ENCODE measurements at places on chromosomes 1 and 21.
A peak's percentile ranks its signal among the peaks of the same experiment; 100 is the strongest.

DNA sequence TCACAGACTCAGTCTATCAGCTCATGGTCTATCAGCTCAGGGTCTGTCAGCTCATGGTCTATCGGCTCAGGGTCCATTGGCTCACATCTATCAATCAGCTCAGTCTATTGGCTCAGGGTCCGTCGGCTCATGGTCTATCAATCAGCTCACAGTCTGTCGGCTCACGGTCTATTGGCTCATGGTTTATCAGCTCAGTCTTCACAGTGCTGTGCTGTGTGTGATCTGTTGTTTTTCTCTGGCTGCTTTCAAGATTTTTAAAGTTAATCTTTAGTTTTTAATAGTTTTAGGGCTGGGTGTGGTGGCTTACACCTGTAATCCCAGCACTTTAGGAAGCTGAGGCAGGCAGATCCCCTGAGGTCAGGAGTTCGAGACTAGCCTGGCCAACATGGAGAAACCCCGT is 14.4 kb downstream of the C1orf159 start:
- no peak for DNase-seq

DNA sequence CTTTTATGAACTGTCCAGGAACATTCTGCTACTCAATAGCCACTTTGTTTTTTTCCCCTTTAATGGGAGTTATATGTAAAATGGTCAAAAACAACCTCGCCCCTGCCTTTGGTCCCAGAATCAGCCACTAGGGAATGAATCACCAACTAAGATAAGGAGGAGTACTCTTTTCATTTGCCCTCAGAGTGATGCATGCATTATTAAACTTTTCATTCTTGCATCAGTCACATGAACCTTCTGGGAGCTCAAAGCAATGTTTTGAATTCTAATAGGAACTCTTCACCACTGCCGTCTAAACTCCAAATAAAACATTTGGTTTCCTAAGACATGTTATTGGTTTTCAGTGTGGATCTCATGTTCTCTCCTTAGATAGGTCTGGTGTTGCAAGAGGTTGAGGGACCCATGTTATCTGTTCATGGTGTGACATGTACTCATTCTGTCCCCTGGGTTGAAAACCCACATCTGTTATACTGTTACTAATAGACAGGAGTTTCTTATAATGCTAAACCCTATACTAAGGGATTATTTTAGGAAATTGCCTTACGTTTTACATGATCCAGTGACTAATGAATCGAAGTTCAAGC is 17.8 kb upstream of the HSD17B7 start:
- no peak for DNase-seq

DNA sequence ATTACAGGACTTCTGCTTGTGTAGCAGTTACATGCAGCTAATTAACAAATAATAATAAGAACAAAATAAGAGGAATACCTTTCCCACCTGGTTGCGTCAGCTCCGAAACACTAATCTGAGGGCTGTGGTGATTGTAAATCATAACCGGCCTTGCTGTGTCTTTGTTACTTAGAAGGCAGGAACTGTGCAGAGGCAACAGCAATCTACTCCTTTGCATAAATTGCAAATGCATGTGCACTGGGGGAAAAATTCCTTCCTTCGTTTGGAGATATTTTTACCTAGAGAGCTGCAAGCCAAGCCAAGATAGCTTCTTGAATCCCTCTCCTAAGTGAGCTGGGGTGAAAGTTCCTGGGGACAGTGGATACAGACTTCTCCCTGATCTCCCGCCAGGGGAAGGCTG is 46.0 kb downstream of the NKAIN1 start:
- no peak for DNase-seq

- DNase-seq: no peak
Observed at GRCh38 chr1:234908571-234908970, 220.1 kb downstream of the TOMM20 start.

DNA sequence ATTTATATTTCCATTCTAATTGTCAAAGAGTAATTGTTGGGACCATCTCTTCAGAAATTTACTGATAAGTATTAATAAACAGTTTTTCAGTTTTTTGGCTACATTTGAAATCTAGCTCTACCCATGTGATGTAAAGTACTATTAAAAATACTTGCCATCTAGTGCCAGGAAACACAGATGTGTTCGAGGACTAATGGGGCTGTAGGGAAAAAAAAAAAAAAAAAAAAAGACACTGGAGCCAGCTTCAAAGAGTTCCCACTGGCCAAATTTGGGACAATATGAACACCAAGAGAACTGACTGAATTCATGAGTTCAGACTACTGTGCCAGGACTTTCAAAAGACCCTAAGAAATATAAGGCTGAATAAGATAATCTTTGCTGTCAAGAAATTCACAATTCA is 65.2 kb upstream of the GFI1 start:
- no peak for DNase-seq

GRCh38 chr1:208874915-208875314 is 630.7 kb upstream of the PLXNA2 start:
- no peak for DNase-seq

DNA sequence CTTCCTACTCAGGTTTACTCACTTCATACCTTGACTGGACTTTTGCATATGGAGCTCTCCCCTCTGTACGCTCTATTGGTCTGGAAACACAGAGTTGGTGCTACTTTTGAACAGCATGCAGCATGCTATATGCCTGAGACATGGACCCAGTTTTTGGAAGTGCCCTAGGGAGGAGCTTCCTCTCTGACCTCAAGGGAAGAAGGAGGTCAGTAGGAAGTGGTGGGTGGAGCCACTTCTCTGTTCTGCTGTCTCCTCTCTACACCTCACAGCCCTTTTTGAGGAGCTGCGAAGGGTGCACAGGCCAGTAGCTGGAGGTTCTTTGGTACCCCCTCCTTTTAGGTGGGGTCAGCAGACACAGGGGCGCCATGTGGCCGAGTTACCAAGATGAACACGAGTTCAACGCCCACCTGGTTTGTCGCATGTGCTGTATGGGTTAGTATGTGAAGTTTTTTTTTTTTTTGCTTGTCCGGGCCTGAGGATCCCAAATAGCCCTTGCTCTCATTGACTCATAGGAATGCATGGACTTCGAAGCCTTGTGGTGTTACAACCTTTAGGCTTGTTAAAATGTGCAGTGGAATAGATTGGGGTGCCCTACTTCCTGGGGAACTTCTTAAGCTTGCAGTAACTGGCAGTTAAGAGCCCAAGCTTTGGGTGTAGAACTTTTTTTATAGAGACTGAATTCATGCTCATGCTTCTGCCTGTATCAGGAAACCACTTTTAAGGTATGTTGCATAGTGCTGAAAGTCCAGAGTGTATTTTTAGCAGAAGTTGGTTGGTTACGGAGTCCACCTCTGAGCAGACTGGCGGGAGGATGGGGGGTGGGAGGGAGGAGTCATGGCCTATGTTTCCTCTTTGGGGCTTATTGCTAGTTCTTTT is 10.7 kb downstream of the MACF1 start:
- DNase-seq: no peak

- no peak for DNase-seq
Observed at GRCh38 chr1:91499904-91500755, 521 bp upstream of the CDC7 start.

DNA sequence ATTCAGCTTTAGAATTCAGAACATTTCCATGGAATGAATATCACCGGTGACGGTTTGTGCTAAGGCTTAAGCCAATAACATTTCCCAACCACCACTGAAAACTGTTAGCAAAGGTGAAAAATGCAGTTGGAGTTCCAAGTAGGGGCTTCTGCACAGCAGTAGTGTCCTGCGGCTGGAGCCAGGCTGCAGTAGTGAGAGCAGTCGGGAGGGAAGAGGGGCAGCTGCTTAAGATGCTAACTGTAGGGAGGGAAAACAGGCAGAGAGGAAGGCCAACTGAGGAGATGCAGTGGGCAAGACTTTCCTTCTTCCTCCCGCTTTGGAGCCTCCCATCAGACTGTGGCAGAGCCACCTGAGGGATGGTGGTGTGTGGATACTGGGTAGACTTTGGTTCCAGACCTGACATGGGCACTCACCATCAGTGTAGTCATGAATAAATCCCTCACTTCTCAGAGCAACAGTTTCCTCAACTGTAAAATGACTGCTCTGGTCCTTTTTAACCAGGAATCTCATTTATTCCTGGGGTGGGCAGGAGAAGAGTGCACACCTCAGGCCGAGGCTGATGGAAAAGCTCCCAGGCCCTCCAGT is 3.2 kb downstream of the F3 start:
- no peak for DNase-seq

- DNase-seq: no peak
Observed at GRCh38 chr1:32868806-32869455, 1.8 kb downstream of the FNDC5 start.

DNA sequence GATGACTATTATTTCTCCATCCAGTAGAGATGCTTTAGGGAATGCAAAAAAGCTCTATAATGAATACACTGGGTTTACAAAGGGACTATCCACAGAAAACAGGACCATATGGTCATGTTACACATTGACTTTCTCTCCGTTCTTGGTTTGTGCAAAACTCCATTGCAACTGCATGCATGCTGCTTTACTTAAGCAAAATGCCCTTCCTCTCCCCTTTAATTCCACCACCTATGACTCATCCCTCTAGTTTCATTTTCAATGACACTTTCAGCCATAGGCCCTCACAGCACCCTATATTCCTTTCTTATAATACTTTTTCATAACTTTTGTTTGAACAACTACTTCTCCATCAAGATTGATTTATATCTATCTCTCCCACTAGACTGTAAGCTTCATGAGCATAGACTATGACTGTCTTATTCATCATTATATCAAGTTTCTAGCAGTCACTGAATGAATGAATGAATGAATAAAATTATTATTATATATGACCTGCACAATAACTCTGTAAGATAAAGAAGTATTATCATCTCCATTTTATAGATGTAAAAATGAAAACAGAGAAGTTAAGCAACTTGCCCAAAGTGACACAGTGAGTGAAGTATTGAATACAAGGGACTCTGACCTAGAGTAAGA is 248.9 kb downstream of the PLPP3 start:
- DNase-seq: no peak

DNA sequence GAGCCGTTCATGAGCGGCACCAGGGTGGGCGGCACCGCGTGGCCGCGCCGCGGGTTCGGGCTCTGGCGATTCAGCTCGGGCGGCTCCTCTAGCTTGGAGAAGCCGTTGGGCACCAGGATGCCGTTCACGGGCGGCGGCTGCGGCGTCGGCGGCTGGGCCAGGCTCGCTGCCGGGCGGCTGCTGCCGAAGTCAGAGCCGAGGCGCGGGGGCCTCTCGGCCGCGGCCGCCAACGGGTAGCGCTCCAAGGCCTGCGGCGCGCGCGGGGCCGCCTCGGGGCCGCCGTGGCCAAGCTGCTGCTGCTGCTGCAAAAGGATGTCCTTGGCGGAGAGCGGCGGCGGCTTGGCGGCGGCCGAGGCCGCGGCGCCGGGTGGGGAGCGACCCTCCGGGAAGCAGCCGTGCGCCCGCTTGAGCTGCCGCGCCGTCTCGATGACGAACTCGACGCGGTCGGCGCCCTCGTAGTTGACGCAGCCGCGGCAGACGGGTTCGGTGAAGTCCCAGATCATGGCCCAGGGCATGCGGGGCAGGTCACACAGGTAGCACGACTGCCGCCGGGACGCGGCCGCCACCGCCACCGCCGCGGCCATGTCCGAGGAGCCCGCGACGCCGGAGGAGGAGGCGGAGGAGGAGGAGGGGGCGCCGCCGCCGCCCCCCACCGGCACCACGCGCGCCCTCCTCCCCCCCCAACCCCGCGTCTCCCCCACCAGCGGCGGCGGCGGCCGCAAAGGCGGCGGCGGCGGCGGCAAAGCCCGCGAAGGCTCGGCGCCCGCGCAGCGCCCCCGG is 877 bp downstream of the IRF2BP2 start:
- DNase-seq: peak; percentile 81

- no peak for DNase-seq
Observed at GRCh38 chr1:156128654-156129597, 14.4 kb downstream of the LMNA start.

GRCh38 chr1:156746406-156746727 is 5.1 kb downstream of the HDGF start:
- DNase-seq: no peak

GRCh38 chr1:14739082-14739832 is 140.8 kb downstream of the KAZN start:
- no peak for DNase-seq

- DNase-seq: no peak
Observed at GRCh38 chr1:53684741-53685140, 54.2 kb downstream of the GLIS1 start.

DNA sequence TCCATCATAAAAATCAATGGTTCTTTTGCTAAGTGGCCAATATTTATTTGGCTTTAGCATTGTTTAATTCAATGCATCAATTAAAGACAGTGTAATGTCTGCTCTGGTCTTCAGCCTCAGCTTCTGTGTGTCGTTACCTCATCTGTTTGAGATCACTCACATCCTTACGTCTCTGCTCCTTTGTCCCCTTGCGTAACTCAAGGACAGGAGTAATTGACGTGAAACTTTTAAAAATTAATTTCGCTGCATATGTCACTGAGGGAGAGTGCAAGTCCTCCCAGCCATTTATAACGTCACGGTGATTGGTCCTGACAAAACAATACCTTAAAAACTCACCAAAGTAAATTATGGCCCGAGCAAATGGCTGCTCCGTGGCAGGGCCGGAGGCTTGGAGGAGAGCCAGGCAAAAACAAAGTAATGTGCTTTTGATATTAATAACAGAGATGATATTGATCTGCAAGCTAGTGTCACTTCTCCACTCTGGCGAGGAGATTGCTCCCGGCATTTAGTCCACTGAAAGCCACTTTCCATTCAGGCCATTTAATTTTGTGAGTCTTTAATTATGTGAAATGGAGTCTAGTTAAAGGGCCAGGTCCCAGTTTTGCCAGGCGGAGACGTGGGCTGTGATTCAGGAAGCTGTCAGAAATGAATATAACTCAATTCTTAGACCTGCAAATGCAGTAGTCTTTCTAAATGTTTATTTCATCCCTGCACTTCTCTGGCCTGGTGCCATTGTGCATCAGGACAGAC is 150.9 kb upstream of the POU3F1 start:
- no peak for DNase-seq

- no peak for DNase-seq
Observed at GRCh38 chr1:47769295-47769694, 227.9 kb downstream of the TRABD2B start.

GRCh38 chr21:14366998-14367397 is 15.9 kb downstream of the HSPA13 start:
- DNase-seq: no peak

GRCh38 chr21:29074007-29074376 is 544 bp upstream of the CCT8 start:
- no peak for DNase-seq

- DNase-seq: no peak
Observed at GRCh38 chr1:168148916-168149315, 12.2 kb upstream of the GPR161 start.

- no peak for DNase-seq
Observed at GRCh38 chr1:86419277-86419903, 4.6 kb upstream of the CLCA2 start.

DNA sequence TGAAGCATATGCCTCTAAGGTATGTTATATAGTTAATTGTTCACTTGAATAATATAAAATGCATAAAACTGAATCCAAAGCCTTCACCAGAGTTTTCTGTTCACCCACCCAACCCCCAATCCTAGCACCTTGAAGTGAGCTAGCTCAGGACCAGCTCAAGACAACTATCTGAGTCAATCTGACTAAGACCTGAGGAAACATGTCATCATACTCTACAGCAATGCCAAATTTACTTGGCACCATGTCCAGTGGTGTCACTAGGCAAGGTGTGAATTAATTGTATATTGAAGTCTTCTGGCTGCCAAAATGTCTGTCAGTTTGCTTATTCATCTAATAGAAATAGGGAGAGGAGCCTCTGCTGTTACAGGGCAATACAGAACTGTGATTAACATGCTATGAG is 3.8 kb downstream of the DNASE2B start:
- no peak for DNase-seq
